M059J (cell line): ENCODE measurements at places on chromosomes 6 and 20.

- no peak for DNase-seq
These were observed 74.5 kb upstream of the FRMD1 start for GRCh38 chr6:168153553-168153952.

DNA sequence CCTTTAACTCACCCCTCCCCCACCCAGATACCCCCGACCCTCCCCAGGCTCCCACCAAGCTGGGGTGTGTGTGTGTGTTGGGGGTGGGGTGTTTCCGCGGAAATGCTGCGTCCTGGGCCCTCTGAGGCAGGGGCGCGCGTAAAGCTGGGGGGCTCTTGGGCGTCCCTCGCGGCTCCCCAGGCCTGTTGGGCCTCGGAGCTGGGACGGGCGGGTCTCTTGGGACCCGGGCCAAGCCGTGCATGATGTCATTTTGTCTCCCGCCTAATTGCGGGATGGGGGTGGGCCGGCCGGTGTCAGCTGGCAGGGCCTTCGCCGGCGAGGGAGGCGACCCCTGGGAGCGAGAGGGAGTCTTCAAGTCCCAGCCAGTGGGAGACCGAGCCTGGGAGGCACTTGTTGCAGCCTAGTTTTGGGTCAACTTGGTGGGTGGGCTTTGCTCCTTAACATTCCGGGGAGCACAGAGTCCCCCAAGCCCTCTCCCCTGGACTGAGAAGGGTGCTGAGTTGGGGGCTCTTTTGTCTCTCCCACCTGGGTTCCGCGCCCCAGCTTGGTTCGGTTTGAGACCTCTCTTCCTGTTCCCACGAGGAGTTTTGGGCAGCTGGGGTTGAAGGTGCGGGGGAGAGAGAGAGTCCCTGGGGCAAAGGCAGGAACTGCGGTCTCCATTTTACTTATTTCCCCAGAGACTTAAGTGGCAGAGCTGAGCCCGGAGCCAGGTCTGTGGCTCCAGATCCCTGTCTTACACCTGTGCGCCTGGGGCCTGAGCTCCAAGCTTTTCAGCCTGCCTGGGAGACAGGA is 623 bp downstream of the MYBL2 start:
- peak; percentile 51 for DNase-seq

GRCh38 chr6:169766232-169766631 is 14.8 kb downstream of the ERMARD start:
- no peak for DNase-seq

GRCh38 chr20:36312724-36313441 is 6.7 kb downstream of the DLGAP4 start:
- no peak for DNase-seq

GRCh38 chr20:37309936-37310590 is 20.6 kb downstream of the MANBAL start:
- DNase-seq = no peak

DNA sequence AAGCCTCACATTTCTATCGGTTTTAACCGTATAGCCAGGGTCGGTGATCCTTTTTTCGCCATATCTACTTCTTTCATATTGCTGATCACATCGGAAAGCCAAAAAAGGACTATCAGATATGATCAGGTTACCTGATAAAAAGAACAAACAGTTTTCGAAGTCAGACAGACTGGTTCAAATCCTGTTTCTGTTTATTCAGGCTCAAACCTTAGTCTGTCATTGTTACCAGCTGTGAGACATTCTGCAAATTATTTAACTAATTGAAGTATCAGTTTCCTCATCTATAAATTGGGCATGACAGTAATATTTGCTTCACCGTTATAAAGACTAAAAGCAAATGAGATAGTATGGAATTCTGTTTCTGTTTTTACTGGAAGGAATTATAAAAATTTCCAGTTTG is 111.3 kb downstream of the TSHZ2 start:
- DNase-seq = no peak

DNA sequence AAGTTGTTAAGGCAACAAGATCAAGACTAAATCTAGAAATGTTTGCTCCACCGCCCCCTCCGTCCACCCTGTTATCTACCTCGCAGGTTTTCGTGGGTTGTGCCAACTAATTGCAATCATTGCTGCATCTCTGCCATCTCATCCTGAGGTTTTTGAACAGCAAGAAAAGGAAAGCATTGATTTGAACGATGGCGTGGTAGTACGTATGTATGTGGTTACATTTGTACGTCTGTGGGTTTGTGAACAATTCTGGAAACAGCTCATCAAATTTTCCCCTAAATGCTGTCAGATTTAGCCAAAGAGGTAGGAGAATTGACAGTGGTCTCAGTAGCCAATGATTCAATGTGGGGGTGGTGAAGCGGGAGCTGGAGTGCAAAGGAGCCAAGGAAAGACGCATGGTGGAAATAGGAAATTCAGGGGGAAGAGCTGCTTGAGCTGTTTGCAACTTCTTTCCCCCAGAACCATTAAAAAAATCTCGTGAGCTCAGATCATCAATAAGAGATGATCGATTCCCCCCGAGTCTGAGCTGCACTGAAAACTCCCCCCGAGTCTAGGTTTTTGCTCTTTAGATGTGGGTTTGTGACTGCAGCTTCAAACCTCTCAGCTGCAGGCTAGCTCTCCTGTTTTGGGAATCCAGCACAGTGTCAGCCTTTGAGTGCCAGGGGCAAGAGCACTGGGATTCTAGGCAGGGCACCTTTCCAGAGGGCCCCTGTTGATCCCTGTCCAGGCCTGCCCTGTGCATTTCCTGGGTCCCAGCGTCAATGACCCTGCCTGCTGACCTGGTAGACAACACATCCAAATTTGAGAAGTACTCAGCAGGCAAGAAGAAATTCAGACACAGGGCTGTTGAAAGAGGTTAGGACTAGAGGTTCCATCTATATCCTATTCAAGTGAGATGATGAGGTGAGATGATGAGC is 72.6 kb upstream of the LY86 start:
- no peak for DNase-seq

DNA sequence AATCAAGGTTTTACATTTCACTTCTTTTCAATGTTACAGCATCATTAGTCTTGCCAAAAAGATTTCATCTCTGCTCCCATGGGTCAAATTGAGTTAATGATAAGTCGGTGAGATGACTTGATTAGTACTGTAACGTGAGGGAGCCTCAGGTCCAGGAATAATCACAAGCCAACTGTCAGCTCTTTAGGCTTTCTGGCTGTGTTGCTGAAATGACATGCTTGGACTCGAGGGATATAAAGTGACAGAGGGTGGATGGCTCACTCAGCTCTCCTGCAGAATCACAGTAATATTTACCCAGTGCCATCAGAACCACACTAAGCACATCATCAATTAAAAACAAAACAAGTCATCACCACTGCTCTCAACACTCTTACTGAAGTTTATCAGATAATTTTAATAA is 196.2 kb upstream of the THEMIS start:
- DNase-seq = no peak

DNA sequence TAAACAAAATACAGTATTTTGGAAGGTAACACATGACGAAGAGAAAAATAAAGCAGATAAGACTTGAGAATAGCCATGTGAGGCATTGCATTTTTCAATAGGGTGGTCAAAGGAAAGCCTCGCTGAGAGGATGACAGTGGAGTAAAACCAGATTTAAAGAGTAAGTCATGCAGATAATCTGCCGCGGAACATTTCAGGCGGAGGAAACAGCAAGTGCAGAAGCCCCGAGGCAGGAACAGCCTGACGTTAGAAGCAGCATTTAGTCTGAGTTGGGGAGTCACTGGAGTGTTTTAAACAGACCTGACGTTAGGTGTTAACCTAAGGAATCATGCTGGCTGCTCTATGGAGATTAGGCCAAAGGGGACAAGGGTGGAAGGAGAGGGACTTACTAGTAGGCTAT is 65.0 kb upstream of the VSTM2L start:
- DNase-seq = no peak

- no peak for DNase-seq
These were observed 41.4 kb downstream of the DTNBP1 start for GRCh38 chr6:15621203-15622044.

- peak; percentile 45 for DNase-seq
These were observed 352.5 kb upstream of the PRND start for GRCh38 chr20:4369119-4369797.

DNA sequence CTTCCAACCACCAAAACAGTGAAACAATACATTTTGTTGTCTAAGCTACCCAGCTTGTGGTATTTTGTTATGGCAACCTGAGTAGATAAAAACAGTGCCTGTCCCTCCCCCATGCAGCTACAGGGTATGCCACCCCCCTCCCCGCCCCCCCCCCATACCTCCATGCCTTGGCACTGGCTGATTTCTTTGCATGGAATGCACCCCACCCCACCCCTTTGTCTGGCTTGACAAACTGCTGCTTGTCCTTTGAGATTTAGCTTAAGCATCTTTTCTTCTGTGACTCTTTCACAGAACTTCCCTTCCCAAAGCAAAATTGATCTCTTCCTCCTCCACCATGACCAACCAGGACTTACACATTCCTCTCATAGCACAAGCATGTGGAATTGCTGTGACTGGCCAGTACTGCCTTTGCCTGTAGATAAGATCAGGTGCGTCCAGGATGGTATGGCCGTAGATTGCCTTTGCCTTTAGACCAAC is 64.6 kb upstream of the ADGRF1 start:
- peak; percentile 60 for DNase-seq

- no peak for DNase-seq
These were observed 298.7 kb upstream of the TCF21 start for GRCh38 chr6:133590196-133590595.

DNA sequence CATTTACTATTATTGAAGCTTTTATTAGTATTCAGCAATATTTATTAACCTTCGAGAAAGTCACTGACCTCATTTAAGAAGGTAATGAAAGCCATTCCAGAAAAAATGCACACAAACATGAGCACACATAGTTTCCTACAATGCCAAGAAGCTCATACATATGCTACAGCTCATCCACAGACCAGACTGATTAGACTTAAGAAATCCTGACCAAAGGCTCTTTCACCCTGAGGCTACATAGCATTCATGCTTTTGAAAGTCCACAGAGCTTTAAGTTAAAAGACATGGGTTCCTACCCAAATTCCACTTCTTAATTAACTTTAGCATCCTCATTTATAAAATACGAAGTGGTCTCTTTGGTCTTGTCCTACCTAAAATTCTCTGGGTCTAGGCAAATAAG is 430.4 kb downstream of the TBC1D32 start:
- DNase-seq = no peak

DNA sequence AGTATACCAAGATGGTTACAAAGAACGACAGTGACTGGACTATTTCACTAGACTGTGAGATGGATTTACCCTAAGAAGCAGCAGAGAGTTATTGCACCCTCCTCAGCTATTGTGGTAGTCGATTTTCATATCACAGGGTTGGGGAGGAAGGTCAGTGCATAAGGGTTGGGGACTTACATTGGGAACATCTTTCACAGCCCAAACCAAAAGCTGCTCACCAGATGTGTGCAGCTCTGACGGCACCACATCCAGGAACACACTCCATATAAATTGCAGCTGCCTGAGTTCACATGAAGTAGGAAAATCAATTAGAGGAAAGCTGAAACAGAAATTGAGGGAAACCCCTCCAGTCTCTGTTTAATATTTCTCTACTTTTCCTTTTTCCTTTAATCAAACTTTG is 470.5 kb upstream of the NRSN1 start:
- no peak for DNase-seq

DNA sequence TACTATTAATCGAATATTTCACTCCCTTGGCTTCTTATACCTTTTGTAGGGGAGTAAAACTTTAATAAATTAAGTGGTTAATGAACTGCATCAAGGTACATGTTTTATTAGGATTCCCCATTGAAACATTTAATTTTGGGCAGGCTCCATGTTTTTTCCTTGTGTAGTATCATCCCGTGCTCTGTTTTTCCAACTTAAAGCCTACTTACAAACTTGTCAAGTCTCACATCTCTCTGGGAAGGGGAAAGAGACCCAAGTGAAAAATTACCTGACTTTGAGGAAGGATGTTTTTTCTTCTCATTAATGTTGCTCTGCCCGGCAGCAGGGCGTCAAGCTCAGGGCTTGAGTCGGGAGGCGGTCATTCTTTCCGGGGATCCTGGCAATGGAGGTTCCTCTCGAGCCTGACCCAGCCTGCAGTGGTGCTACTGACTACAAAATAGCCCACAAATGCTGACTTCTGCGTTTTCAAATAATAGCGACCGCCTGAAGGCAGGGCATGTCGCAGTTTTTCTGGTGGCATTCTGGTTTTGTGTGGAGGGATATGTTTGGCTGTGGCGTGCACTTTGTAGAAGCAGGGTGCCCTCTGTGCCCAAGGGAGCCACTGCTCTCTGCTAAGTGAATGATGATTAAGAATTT is 2.4 kb downstream of the DSP start:
- DNase-seq = no peak

DNA sequence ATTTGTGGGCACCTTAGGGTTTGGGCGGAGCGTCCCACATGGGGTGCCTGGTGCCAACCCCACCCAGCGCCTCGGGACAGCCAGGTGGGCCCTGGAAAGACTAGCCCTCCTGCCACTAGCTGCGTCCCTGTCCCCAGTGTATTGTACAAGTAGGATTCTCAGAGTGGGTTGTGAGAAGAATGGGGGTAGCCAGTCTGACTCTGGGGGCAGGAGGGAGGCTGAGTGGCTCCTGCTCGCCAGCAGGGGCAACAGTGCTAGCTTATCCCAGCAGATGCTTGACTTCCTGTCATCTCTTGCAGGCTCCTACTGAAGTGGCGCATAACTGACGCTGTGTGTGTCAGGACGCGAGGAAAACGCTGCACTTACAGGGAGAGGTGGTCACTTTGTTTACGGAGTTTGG is 9.3 kb downstream of the PSMA7 start:
- no peak for DNase-seq

DNA sequence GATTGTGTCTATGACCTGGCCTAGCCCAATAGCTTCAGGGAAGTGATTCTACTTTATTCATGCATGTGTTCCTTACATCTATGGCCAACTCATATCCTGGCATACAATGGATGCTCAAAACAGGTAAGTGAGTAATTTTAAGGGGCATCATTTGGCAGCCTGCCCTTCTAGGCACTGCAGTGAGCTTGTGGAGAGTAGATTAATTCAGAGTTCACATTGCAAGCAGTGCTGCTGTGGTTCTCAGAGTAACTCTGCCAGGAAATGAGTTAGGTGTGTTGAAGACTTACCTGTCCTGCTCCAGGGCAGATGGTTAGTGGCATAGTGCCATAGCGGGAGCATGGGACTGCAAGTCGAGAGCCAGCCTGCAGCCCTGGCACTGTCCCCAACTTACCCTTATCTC is 158.0 kb downstream of the SCP2D1 start:
- no peak for DNase-seq

DNA sequence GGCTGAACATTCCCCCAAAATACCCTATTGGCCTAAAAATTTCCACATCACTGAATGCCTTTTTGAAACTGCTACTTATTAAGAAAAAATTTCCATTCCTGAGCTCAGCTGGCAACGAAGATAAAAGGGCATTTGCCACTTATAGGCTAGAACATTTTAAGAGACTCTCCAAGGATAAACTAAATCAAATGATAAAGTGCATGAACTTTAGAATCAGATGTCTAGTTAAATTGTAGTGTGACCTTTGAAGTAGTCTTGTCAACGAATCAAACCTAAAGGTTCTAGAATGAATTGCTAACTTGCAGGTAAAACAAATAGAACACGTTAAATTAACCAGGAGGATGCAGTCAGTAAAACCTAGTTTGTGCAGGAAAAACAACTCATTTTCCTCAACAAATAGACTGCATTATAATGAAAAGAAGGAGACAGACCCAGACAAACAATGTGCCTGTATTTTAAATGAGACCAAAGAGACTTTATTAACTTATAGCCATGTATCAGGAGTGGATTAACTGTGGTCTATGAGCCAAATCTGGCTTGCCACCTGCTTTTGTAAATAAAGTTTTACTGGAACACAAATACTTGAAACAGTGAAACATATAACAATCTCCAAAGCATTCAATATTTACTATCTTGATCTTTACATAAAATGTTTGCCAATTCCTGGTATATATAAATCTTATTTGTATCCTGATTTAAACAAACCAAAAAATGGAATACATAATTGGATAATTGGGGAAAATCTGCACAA is 184.4 kb downstream of the MEI4 start:
- no peak for DNase-seq
